ENCODE measurements at places on chromosomes 1 and 21. TPM values are rescaled to one million over a fixed set of nuclear protein-coding genes. Genes with fewer than 3 reads are reported as not detected.

The MYCBP gene
- total RNA-seq = 8.1 TPM

DNA sequence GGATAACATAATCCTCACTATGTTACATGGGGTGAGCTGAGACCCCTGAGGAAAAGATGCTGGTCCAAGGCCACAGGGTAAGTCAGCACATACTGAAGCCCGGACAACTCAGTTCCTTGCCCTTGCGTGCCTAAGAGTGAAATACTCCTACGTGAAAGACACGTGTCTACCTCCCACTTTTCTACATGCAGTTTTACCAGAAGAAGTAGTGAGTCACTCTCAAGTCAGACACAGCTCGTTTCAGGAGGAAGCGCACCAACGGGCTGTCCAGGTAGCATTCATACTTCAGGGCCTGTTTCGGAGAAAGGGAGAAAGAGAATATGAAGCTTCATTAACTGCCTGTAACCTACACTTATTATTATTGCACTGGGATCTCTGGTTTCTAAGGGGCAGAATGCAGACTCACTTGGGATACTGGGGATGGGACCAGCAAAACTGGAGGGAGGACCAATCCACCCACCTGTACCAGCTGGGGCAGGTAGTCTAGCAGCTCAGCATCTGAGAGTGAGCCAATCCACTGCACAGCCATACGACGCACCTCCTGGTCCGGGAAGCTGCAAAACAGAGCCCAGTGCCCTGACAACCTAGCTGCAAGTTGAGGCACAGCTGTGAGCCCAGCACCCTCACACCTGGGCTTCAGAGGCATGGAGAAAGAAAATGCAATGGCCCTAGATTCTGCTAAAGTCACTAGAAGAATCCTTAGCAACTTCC, 32.4 kb upstream of the PPP1R15B start:
- peak; percentile 49 for DNase-seq

- peak; percentile 78 for DNase-seq
Observed at GRCh38 chr1:15849775-15850324, 2.3 kb downstream of the SPEN start.

GRCh38 chr1:227892489-227893299, 55.0 kb downstream of the WNT9A start:
- peak; percentile 73 for DNase-seq

DNA sequence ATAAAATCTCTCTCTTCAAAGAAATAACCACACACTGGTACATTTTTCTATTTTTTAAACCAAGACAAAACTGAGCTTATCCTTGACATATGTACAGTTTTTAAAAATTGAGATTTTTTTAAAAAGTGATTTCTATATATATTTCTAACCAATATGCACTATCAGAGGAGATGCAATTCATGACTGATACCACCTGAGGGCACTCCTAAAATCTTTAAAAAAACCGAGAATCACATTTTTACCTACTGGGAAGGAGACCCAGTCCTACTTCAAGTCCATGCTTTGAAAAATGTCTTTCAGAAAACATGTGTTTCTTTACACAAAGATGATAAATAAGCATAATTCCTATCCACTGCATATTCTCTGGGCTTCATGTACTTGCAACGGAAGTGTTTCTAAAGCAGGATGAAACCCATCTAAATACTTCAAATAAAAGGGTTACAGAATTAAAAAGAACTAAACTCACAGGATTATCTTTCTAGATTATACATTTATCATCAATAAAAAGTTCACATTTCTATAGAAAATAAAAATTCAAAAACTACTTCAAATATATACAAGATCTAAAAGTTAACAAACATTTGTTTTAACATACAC, 98.6 kb downstream of the ENAH start:
- no peak for DNase-seq

GRCh38 chr1:160841079-160841478, 21.6 kb downstream of the CD244 start:
- no peak for DNase-seq

DNA sequence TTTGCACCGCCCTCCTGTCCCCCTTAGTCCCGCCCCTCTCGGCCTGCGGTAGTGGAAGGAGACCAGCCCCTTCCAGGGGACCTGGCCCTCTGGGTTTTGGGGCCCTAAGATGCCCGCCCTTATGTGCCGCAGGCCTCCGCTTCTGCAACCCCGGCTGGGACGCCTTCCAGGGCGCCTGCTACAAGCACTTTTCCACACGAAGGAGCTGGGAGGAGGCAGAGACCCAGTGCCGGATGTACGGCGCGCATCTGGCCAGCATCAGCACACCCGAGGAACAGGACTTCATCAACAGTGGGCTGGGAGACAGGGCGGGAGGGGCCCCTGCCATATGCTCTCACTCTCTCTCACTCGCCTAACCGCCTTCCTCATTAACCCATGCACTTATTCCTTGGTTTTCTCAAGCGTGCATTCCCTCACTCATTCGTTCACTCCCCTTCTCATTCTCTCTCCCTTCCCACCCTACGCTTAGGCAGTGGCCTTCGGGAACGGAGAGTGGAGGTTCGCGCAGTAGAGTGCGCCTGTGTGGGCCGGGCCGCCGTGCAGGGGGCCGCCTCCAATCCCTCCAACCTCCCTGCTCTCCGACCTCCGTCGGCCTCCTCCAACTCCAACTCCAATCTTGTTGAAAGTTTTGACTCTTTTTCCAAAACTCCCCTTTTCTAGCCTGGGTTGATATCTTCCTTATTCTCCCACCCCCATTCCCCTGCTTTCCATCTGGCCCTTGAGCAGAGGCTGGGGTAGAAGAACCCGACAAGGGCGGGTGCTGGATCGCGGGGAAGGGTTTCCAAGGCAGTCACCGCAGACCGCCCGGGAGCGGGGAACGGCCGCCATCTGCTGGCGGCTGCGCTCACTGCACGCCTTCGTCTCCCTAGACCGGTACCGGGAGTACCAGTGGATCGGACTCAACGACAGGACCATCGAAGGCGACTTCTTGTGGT, 15.2 kb downstream of the BCAN start:
- DNase-seq = peak; percentile 93

DNA sequence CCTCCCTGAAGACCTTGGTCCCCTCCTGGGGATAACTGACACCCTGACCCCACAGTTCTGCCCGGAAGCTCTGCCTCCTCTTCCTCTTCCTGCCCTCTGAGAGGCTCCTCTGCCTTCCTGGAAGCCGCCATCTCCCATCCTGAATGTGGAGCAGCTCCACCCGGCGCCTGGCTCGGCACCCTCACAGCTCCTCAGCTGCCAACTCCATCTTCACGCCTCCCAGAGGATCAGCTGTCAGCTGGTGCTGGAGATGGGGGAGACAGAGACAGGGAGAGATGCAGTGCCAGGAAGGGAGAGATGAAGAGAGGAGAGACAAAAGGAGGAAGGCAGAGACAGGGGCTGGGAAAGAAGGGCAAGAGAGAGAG, 210.4 kb upstream of the CSF3R start:
- no peak for DNase-seq

GRCh38 chr1:198088360-198089071, 68.3 kb upstream of the NEK7 start:
- no peak for DNase-seq

DNA sequence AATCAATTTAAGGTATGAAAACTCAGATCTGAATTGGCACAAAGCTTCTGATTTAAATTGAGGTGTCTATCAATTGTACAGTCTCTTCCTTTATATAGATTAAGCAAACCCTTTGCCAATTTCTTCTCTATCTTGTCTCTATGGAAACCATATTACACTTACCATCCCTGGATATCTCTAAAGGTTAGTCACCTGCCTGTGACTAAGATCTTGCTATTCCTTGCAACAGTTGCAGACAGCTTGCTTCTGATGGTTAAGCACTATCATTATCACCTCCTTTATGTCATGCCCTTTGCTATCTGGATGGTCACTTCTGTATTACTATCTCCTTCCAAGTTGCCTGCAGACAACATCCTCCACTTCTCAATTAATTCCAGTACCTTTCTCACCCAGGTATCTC, 998.6 kb upstream of the B3GALT2 start:
- DNase-seq = no peak

DNA sequence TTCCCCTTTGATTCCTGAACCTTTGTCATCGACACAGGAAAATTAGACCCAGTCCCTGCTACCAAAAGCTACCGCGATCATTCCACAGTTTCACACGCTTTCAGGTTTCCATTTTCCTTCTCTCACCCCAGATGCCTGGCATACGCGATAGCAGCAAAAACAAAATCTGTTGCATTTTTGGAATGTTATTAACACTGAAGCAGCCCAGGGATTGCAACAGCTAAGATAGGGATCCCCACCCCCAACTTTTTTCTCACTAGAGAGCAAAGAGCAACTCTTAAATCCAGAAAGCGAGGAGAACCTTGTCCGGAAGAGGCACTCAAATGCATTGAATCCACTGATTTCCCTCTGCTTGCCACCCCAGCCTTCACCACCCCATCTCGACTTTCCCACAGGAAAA, 8.9 kb downstream of the OVAAL start:
- no peak for DNase-seq

Data from spleen (tissue), 13 donors.